ENCODE measurements at places on chromosomes 16 and 17.
A peak's percentile ranks its signal among the peaks of the same experiment; 100 is the strongest.

GRCh38 chr17:49845321-49845720 lies 2.5 kb downstream of the TAC4 start:
- no peak for DNase-seq

GRCh38 chr16:66290431-66290830 lies 76.1 kb upstream of the CDH5 start:
- DNase-seq, result no peak

DNA sequence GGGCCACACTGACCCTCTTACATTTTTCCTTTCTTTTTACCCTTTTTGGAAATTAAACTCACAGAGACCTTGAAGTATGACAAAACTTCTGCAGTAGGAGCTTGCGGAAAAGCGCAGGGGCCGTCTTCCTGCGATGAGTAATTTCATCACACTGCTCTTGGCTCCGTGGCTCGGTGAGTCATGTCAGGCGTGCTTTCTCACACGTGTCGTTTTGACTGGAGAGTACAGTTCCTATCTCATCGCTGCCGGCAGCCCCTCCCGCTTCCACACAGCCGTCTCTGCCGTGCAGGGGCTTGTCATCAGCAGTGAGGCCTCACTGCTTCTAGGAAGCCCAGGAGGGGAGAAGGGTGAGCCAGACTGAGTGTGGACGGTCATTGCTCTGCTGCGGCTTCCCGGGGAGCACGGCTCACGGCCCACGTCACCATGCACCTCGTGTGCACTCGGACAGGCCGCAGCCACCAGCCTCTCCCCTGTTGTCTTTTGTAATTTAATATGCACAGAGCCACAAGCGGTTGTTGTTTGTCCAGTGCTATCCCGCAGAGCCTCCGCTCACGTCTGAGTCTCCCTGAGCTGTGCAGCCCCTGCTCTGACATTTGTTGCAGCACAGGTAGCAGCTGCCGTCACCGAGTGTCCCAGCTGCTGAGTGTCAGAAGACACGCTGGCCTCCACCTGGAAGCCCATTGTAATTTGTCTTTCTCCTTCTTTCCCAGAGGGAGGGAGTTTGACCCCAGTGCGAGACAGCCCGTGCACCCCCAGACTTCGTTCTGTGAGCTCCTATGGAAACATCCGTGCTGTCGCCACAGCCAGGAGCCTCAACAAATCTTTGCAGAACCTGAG lies 99.4 kb upstream of the CHMP6 start:
- DNase-seq, result peak; percentile 77

DNA sequence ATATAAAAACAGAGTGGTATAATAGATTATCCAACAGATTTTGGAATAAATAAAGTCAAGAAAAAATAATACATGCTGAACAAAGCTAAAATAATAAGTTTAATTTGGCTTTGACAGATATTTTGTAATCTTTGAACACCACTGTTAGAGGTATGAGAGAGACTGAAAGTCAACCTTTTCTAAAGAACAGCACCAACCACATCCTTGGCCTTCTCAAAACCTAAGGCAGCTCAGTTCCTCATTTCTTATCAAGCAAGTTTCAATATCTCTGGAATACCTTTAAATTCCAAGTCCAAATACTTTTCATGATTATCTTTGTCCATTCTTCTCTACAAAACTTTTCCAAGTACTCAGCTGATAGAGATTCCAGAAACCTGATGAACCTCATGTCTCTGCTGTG lies 1603.8 kb downstream of the CDH8 start:
- DNase-seq, result no peak

GRCh38 chr17:45976755-45977505 lies 22.1 kb upstream of the STH start:
- DNase-seq, result no peak

DNA sequence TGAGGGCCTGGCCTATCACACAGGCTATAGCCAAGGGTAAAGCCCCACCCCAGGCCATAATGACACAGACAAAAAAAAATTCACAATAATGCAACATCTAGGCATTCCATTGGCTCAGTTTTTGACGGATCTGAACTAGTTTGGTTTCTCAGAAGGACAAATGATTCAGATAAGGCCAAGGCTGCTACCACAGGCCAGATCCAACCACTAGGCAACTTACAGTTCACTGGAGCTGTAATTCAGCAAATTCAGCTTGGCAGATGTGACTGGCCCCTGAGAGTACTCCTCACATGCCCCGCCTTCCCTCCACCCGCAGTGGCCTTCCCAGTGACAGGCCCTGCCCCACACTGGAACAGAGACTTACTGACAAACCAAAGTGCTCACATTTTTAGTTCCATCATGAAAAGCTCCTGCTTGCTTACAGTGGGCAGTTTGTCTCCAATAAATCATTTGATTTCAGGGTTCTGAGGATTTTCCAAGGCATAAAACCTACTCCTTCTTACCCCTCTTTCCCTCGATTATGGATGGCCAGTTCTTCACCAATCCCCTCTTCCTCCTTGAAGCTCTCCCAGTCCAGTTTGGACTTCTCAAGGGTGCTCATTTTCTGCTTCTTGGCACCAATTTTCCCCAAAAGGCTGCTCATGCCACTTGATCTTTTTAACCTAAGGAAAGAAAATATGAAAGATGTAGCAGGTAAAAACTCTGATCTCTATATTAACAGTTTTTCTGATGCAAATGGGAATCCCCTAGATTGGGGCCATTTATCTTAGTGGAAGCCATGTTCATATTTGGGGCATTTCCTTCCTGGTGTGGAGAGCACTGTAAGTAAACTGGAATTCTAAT lies 53.3 kb upstream of the BCAR1 start:
- no peak for DNase-seq

- no peak for DNase-seq
Measured at GRCh38 chr16:21650521-21650920, 1.9 kb downstream of the IGSF6 start.

DNA sequence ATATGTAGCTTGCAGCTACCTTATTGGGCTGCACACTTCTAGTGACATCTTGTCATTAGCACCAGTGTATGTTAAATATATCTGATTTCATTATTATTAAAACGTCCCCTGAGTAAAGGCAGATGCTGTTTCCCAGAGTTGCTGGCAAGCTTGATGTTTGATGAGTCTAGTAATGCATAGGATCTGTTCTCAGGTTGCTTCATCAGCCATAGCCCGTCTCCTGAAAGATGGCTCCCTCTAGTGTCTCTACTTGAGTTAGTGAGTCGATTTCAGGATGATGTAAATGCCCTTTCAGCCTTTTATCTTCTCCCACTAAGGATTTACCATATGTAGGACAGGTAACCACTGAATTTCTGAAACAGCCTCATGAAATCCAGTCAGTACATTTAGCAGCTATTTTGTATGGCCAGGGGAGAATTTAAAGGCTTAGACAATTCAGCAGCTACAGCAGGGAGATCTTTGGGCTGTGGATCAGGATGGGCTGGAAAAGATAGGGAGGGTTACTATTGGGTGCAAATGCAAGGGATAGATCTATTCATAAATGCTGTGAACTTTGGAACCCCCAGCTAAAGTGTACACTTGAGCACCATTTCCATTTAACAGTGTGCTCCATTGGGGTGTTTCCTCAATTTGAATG lies 376.3 kb downstream of the CNTNAP4 start:
- DNase-seq, result no peak
